ENCODE measurements at places on chromosomes 2 and 18.

DNA sequence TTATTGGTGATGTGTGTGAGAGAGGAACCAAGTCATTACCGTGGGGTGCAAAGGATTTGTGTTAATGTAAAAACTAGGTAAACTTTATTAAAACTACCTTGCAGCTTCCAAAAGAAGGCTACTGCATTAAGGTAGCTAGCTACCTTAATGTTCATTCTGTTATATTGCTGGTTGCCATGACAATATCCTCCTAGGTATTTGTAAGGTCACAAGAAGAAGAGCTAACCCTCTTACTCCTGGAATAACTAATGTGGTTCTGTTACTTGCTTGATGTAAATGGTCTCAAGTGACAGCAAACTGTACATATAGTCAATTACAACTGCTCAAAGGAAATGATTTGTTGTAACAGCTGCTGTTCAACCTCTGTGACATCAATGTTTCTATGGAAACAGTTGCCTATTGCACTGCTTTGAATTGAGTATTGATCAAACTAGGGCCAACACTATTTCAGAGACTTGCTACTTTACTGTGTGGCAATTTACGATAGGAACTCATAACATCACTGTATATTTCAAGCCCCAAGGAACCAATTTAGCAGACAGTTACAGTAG is 319.8 kb upstream of the HNRNPA3 start:
- DNase-seq = no peak

DNA sequence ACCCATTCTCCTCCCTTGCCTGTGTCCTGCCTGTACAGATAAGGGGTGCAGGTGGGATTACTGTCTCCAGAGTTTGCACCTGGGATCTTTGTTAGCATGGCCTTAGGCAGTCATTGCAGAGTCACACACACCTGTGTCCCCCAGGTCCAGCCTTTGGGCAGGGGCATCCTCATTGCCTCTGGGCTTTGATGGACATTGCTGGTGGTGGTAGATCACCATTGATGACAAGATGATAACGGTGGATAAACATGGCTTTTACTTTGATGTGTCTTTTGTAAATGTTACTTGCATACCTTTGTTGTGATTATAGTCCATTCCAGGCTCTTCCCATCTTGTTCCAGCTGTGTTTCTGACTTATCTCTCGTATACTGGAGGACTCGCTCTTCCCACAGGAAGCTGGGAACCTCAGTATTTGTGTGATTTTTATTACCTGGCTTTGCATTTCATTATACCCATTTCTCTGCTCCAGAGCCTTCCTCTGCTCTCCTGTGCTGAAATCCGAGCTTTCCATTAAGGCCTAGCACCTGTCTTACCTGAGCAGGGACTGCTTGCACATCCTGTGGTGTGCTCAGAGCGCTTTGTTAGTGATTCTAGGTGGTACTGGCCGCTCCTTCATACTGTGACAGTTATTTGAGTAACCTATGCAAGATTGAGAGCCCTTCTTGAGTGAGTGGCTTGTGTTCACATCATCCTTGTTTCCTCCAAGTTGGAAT is 79.2 kb downstream of the PTPRM start:
- DNase-seq = no peak

GRCh38 chr18:8562919-8563318 is 46.3 kb upstream of the RAB12 start:
- DNase-seq = no peak

- no peak for DNase-seq
Measured at GRCh38 chr2:152647552-152647951, 69.7 kb downstream of the PRPF40A start.

DNA sequence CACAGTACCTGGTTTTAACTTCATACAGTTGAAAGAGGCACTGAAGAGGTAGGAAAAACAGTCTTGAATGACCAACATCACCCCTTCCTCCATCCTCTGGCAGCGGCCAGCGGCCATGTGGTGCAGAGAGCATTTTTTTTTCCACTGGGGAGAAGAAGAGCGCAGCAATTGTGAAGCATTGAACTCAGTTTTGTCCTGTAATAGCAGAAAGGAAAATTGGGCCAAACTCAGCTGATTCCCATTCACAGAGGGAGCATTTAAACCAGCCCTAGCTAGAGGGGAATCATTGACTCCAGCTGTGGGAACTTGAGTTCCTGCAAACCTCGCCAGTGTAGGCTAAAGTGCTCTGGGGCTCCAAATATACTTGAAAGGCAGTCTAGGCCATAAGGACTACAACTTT is 316.6 kb upstream of the CHST9 start:
- DNase-seq = no peak

DNA sequence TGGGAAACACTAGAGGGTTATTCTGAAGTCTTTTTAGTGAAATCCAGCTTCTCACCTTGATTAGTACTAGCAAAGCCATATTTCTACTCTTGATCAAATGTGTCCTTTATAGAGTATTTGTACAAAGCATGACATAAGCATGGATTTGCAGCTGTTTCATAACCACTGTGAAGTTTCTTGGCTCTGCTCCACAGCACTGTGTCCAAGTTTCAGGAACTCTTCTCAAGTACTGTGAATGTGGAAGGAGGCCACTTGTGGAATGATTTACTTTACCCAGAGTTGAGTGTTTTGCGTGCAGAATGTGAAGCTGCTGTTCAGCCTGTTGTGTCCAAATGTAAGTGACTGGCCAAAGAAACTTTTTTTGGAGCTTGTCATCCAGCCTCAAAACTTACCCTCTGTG is 16.2 kb upstream of the MAPRE2 start:
- no peak for DNase-seq

DNA sequence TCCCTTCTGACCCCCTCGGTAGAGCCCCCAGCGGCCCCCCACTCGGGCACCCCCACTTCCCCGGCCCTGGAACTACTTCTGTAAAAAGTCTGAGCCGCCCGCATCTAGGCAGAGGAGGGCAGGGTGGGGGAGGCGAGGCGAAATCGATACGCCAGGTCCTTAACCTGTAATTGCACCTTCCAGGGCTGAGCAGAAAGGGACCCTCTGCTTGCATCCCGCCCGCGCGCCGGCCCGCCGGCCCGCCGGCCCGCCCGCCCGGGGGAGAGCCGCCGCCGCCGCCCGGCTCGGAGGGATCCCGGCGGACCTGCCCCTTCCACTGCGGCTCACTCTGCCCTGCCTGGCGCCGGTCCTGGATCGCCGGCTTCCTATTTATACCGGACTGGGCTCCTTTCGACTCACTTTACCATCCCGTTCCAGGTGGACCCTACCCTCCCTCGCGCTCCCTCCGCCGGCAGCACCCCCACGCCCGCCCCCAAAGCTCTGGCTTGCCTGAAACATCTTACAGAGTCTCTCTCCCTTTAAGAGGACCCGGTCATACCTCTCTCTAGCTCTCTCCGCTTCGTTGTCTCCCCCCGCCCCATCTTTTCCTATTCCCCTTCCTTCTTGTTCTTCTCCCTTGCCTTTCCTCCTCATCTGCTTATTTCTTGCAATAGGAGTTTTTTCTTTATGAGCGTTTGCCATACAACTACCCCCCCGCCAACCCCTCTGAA is 797 bp downstream of the KLHL14 start:
- no peak for DNase-seq

DNA sequence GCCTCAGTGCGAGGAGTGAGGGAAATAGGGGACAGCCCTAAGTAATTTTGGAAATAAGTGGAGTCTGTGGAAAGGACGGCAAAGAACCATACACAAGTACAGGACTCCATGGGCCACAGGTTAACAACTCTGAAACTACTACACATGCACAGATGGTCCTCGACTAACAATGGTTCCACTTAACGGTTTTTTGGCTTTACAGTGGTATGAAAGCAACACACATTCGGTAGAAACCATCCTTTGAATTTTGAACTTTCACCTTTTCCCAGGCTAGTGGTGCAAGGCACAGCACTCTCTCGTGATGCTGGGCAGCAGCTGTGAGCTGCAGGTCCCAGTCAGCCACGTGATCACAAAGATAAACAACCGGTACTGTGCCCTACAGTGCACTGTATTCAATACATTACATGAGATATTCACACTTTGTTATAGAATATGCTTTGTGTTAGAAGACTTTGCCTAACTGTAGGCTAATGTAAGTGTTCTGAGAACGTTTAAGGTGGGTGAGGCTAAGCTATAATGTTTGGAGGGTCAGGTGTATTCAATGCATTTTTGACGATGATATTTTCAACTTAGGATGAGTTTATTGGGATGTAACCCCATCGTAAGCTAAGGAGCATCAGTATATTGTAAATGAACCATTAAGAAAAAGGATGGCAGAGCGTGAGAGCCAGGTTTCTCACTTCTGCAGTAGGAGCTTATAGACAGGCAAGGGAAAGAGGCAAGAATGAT is 44.6 kb downstream of the TBC1D8 start:
- DNase-seq = no peak

DNA sequence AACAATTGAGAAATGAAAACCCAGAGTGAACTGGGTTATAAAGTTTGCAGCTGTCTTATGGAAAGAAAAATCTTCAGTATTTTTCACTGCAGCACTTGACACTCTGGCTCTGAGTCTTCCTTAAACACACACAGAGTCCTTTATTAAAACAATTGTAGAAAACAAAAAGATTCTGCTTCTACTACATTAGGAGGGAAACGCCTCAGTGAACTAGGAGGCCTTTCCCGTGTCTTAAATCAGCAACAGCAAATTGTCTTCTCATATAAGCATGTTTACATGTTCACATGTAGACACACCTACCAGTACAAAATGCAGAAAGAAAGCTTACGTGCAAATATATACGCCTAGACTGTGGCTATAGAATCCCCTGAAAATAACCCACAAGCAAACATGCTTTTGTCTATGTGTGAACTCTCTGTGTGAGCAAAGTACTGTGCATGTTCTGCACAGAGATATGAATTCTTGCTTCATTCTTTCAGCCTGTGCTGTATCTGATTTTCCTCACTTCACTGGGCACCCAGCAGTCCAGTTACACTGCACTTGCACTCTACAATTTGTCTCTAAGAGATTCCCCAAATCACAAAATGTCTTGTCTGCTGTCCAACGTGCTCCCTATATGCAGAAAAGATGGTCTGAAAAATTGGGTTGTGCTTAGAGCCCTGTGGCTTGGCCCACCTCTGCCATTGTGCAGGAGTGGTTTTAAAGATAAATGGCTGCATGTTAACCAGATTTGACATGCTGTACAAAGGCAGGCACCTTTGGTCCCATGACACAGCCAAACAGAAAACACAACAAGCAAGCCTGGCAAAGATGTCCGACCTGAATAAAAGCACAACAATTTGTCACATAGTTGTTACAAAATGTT is 24.5 kb downstream of the ZEB2 start:
- DNase-seq = no peak

DNA sequence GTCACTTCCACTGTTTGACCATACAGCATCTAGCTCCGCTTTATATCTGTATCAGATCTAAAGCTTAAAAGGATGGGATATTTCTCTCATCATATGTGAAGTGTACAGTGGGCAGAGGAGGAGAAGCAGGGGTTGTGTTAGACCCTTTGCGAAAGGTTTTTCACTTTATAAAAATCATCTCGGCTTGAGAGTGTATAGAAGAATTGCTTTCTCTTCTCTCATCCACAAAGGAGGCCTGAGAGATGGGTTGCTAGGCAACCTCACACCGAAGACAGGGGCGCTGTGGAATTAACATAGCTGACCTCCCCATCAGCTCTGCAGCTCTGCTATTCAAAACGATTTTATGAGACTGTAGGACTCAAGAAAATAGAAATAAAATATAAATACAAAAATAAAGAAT is 70.2 kb upstream of the GALNT3 start:
- DNase-seq = no peak

DNA sequence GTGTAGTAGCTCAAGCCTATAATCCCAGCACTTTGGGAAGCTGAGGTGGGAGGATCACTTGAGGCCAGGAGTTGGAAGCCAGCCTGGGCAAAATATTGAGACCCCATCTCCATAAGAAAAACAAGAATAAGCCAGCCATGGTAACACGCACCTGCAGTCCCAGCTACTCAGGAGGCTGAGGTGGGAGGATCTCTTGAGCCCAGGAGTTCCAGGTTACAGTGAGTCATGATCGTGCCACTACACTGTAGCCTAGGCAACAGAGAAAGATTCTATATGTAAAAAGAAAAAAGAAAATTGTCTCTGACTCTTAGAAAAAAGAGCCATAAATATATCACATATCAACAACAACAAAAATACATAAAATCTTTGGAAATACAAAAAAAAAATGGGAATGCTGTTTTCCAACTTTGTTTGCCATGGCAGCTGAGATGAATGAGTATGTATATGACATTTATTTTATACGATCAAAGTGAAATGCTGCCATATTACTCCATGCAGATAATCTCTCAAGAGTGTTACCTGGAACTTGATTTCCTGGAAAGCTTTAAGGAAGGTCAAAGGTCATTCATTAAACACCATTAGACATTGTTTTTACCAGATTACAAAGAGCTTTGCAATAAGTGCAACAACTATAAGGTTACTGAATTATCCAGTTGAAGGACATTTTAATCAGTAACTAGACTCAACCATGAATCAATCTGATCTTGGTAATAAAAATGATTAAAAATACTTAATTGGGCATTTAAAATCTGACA is 19.7 kb upstream of the DAPL1 start:
- no peak for DNase-seq

DNA sequence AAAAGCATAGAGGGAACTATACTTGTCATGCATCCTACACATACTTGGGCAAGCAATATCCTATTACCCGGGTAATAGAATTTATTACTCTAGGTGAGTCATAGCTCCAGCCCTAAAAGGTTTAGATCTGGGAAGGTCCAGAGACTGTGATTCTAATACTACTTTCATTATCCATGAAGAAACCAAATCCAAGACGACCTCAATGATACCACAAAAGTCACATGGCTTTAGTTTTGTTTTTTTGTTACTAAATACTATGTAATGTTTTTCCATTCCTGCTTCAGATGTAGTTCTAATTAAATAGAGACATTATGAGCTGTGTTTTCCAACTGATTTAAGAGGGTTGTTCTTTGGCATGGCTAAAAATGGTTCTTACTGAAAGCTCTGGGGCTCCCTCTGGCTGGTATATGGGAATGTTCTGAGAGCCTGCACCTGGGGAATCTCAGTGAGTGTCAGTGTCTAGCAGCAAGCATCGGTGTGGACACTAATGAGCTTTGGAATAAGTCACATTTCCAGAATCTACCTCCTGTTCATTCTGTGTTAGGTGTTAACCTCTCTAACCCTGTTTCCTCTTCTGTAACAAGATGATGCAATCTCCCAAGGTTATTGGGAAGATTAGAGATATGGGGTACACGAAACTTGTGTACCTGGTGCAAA is 20.5 kb upstream of the IL1RL2 start:
- DNase-seq = no peak

DNA sequence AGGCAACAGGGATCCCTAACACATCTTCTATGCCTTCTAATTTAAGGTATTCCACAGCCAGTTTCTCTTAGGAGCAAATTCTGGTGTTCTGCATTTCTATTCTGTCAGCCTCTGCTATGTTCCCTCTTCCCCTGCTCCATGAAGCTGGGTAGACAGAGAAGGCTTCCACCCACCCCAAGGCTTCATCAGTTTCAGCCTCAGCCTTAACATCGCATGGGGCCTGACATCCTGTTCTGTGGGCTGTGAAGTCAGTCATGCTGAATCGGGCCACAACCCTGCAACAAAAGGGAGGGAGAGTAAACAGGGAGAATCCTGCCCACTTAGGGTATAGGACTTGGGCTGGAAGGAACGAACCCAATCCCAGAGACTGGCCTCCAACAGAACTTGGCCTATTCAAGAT is 70.6 kb upstream of the PPM1B start:
- DNase-seq = no peak

GRCh38 chr18:3594760-3595368 is 144.9 kb downstream of the TGIF1 start:
- no peak for DNase-seq

All from activated CD4-positive, CD25-positive, alpha-beta regulatory T cell (primary cell).